EH (cell line): ENCODE measurements at places on chromosomes 11 and 22.
A peak's percentile ranks its signal among the peaks of the same experiment; 100 is the strongest.

GRCh38 chr11:85806876-85807275 lies 4.1 kb downstream of the SYTL2 start:
- no peak for DNase-seq

DNA sequence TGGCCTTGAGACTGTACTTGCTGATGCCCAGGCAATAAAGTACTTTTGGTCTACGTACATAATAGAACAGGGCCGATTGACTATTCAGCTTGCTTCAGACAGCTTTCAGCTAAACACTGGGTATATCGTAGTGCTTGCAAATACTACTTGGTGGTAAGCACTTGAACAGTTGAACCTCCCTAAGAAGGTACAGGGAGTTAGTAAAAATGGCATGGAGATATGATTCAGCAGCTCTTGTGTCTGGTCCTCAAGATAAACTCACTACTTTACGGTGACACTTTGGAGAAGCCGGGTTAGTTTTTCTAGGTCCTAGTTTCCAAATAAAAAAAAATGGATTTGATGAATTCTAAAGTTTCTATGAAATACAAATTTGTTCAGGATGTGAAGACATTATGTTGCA lies 7.3 kb downstream of the CCDC117 start:
- DNase-seq = no peak

- DNase-seq = peak; percentile 42
Measured at GRCh38 chr11:75850787-75851186, 35.8 kb downstream of the UVRAG start.

GRCh38 chr11:86608251-86608799 lies 64.1 kb downstream of the ME3 start:
- peak; percentile 82 for DNase-seq

- DNase-seq = peak; percentile 1
Measured at GRCh38 chr11:109785714-109786113, 307.5 kb upstream of the ZC3H12C start.

GRCh38 chr11:69195824-69196782 lies 40.4 kb downstream of the SMIM38 start:
- DNase-seq = no peak

DNA sequence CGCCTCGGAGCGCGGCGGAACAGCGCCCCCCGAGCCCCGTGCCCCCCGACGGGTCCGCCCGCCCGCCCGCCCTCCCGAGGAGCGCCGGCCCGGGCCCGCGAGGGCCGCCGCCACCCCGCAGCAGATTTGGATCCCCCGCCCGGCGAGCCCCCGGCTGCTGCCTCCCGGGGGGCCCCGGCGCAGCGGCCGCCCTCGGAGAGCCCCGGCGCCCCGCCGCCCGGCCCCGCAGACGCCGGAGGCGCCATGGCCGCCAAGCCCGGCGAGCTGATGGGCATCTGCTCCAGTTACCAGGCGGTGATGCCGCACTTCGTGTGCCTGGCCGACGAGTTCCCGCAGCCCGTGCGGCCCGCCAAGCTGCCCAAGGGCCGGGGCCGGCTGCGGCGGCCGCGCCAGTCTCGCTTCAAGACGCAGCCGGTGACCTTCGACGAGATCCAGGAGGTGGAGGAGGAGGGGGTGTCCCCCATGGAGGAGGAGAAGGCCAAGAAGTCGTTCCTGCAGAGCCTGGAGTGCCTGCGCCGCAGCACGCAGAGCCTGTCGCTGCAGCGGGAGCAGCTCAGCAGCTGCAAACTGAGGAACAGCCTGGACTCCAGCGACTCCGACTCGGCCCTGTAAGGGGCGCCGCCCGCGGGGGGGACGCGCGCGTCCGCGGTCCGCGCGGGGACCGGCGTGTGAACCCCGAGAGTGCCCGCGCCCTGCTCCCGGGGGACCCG lies 380 bp downstream of the C11orf96 start:
- DNase-seq = peak; percentile 39

- no peak for DNase-seq
Measured at GRCh38 chr22:34534101-34534500, 531.9 kb upstream of the ISX start.

- peak; percentile 74 for DNase-seq
Measured at GRCh38 chr11:96219981-96220623, 122.9 kb downstream of the MAML2 start.

- DNase-seq = no peak
Measured at GRCh38 chr11:91730057-91730456, 494.6 kb upstream of the FAT3 start.

DNA sequence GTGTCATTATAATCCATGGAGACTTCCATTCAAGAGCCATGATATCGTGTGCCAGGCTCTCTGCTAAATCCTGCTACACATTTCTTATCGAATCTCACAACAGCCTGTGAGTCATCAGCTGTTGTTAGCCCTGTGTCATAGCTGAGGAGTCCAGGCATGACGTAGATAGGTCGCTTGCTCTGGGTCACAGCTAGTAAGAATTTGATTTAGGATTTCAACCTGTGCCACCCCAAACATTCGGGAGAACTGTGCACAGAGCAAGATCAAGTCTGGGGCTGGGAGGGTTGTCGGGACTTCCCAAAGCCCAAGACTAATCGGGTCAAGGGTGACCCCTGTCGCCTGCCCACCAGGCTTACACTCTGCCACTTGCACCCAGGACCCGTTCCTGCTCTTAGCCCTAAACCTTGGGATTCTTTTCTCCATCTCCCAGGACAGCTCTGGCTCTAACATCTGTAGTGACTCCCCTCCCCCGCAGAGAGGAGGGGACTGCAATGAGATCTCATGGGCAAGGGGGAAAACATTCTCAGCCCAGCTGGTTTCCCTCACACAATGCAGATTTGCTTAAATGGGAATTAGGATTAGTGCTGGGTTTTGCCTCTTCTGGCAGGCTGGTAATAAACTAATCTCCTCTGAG lies 34.3 kb downstream of the TSPAN18 start:
- peak; percentile 86 for DNase-seq

DNA sequence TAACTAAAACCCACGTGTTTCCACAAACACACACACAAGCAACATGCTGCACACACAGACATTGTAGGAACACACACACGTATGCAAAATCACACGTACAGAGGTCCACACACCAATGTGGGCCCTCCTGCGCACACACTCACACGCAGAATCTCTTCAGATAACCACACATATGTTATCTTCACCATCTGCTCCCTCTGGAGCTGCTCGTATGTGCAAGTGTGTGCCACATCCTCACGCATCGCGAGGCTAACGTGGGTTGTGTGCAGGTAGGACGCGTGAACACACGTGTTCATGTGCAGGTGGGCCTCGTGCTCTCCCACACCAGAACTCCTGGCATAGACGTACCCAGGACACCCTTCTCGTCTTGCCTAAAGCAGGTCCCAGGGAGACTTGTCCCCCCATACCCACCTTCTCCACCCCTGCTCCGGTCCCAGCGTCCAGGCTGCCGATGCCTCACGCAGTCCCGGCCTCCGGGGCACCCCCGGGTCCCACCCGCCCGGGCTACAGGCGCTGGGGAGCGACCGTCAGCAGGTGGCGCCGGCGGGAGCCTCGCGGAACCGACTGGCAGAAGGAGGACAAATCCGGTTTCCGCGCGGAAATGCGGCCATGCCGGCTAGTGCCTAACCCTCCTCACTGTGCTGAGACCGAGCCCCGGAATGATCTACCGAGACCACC lies 10.3 kb upstream of the IGSF9B start:
- no peak for DNase-seq

GRCh38 chr11:115642660-115643059 lies 138.4 kb upstream of the CADM1 start:
- no peak for DNase-seq

GRCh38 chr11:3796801-3797328 lies 489 bp downstream of the NUP98 start:
- no peak for DNase-seq

- DNase-seq = peak; percentile 86
Measured at GRCh38 chr22:29306175-29306834, at the start of gene GAS2L1. Gene GAS2L1 (plus strand): TSS chr22:29306650. CDS start chr22:29308106, 1,456 bp downstream.

DNA sequence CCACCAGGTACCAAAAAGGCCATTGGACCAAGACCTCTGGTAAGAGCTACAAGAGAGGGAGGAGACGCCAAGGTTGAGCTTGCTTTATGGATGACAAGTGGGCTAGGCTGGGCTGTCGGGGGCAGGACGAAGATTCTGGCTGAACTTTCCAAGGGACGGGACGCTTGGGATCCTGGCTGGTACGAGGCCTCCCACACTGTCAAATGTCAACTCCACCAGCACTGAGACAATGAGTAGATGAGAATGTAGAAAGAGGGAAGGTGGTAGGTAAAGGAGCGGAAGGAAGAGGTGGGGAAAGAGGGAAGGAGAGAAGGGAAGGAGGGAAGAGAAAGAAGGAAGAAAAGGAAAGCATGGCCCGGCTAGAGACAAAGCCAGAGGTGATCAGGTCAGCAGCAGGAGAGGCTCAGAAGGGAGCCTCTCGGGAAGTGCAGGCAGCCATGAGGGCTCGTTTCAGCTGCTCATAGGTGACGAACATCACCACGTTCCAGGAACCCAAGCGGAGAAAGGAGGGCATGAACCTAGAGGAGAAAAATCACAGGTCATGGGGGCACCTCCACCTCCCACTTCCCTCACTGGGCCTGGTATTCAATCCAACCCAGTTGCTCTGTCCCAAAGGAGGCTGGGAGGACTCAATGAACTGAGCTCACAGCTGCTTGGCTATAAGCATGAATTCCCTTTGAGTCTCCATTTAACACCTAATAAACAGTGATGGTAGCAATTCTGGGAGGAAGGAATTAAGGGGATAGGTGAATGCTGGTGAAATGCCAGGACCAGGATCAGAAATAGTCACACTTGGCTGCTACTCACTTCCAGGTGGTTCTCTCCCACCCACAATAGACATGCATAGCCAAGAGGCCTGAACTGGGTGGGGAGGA lies 7.8 kb downstream of the UCP2 start:
- DNase-seq = no peak

GRCh38 chr11:86508604-86509587 lies 134.2 kb downstream of the CCDC81 start:
- DNase-seq = peak; percentile 58

GRCh38 chr11:94740083-94741021 lies 27.8 kb upstream of the AMOTL1 start:
- peak; percentile 40 for DNase-seq

DNA sequence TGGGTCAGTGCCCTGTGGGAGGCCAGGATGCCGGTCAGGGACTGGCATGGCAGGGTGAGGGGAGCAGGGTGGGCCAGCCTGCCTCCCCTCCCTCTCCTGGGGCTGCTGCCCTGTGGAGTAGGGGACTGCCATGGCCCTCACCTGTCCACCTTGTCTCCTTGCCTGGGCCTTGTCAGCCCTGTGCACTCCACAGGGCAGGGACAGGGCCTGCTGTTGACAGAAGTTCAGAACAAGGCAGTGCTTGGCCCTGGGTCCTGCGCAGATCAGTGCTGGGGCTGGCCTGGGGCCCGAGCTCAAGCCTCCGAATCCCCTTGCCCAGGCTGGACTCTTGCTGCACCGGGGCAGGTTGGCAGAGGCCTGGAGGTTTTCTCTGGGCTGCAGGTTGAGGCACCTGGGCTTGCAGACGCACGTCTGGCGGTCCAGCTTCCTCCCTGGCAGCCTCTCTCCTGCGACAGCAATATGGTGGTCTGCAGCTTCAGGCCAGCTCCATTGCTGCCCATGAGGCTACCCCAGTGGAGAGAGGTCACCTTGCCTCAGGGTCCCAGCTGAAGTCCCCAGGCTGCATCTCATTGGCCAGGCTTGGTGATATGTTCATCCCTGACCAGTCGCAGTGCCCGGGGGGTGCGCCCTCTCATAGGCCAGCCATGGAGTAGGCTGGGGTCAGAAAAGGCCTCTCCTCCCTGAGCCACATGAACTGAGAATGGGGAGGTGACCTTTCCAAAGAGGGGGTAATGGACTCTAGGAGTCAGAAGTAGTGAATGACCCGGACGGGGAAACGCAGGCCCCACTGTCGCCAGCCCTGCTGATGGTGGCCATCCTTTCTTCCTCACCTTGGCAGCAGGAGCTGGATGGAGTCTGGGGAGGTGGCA lies 21.5 kb upstream of the CHKA start:
- no peak for DNase-seq

DNA sequence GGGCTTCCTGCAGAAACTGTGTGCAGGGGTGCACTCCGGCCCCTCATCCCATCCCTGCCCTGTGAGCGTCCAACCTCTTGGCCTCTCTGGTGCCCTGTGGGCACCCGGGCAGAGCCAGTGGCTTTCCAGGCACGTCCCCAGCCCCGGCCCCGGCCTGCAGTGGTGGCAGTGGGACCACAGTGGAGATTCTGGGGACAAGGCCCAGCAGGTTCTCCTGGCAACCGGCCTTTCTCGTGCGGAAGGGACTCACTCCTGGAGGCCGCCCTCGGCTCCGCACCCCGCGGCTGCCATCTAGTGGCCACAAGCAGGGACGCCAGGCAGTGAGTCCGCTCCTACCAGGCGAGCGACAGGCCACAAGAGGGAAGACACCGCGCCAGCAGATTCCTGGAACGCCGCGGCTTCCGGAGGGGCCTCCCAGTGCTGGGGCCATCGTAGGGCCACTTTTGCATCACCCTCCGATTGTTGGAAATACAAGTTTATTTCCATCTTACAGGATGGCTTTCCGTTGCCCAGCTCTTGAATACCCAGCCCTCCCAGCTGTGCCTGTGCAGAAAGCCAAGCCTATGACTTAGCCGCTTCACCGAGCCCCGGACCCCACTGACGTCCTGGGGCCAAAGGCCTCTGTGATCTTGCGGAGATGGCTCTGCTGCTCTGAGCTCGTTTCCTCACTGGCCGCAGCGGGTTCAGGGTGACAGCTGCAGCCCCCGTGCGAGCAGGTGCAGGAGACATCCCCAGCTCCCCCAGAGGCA lies 357.3 kb downstream of the CTTN start:
- peak; percentile 62 for DNase-seq

DNA sequence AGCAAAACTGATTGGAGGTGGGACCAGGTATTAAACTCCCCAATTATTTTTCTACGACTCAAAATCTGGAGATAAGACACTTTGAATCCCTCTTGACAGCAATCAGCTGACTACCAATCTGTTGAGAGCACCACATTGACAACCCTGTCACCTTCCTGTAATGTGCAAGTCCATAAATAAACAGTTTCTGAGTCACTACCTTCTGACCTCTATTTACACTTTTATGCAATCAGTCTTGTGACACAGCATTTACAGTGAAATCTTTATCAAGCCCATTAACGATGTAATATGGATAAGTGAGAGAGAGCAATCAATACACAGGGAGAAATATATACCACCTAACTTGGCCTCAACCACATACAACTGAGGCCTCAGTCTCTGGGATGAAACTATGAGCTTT lies 283.7 kb upstream of the ANO5 start:
- DNase-seq = no peak

DNA sequence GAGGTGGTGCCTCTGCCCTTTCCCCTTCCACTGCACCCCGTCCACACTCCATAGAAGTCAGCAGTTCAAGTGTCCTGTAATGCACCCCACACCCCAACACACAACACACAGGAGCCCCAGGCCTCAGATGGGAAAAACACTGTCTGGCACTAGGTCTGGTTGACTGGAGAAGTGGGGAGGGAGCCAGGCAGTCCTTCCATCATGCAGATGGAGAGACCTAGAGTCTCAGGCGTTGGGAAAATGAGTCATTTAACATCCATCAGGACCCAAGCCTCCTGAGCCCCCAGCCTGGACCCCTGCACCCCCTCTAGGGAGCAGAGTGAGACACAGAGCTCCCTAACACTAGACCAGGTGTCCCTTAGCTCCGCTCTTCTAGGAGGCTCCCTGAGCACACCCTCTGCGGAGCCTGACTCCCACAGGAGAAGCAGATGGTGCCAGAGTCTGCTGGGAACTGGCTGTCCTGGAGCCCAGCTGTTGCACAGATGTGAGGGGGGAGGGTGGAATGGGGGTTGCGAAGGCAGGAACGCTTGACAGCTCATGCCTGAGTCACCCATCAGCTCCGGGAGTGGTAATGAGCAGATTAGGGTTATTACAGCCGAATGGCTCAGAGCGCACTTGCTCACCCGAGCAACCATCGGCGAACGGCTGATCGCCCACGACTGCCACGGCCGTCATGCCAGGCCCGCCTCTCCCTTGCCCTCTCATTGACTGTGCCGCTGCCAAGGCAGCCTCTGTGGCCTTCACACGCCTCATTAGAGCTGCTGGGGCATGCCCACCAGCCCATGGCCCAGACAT lies 22.1 kb upstream of the SYT7 start:
- peak; percentile 88 for DNase-seq
